ENCODE measurements at places on chromosomes 4 and X.
A peak's percentile ranks its signal among the peaks of the same experiment; 100 is the strongest.

DNA sequence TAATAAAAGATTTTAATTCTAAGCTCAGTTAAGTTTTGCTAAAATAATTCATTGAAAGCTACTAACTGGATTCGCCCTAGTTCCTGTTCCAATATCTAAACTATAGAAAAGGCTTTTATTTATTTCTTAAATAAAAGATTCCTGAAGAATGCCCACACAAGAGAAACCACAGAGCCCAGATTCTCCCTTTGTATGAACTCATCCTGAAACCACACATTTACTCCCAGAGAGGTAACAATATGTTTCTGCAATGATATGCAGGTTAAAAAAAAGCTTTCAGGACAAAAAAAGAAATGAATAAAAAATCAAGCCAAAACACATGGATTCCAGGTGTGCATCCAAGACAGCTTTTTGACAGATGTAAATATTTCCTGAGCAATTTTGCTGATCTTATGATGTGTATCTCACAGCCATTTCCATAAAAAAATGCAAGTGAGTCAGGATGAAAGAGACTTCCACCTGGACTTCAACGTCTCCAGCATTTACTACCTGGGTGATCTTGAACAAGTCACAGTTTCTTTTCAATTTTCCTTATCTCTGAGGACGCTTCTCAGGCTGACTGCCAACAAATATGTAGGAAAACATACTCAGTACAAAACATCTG is 234.4 kb upstream of the FAT1 start:
- no peak for DNase-seq

DNA sequence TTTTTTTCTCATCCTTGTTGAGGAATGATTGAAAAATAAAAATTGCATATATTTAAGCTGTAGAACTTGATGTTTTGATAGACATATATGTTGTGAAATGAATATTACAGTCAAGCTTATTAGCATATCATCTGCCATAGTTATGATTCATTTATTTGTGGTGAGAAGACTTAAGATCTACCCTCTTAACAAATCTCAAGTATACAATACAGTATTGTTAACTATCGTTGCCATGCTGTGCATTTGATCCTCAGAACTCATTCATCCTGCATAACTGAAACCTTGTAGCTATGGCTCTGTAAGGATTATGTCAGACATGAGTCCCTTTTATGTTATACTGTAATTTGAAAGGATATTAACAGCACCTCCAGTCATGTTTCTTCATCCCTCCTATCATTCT is 2045.3 kb downstream of the ARAP2 start:
- no peak for DNase-seq

- no peak for DNase-seq
These were observed 66.1 kb upstream of the ENPP6 start for GRCh38 chr4:184283659-184284335.

GRCh38 chr4:92047209-92047875 is 256.4 kb upstream of the GRID2 start:
- DNase-seq = no peak

DNA sequence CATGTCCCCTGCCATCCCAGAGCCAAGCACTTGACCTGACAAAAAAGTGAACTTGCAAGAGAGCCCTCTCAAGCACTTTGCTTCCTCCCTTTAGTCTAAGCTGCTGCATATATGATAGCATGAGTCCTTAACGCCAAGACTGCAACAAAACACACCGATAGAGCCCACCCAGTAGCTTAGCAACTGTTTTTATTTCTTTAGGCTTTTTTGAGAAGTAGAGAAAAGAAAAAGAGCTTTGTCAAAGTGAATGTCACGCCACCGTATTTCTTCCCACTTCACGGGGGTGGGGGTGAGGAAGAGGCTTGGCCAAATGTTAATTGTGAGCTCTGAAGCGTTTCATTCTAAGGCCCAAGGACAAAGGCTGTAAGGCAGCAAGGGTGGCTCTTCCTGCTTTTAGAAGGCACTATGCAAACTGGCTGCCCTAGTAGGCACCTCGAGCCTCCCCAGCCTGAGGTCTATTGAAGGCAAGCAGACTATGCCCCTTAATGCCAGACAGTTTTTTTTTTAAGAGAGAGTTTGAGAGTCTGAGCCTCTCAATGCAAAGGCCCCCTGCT is 138.6 kb downstream of the HS6ST2 start:
- DNase-seq = no peak

DNA sequence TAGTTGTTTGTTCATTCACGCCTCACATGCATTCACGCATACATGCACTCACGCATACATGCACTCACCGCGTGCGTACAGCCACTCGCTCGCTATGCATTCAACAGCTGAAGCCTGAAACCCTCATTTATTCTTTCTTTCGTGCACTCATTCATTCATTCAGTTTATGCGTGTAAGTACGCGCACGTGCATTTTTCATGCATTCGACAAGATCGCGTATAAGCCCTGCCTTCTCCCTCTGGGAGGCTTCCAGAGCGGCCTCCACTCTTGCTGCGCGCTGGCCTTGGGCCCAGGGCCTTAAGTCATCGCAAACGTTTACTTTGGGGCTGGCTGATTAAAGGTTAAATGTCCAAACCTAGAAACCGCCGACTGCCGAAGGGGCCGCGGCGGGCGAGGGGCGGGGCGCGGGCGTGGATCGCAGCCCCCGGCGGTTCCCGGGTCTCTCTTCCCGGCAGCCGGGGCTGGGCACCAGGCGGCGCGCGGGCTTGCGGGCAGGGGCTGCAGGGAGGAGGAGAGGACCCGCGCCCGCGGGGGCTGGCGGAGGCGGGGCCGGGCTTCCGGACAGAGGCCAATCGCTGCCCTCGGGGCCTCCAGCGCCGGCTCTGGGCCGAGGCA is at the start of gene GYG2:
Gene GYG2 (plus strand): TSS at position 587 of the 615 bp plus-strand sequence. CDS start 1,259 bp downstream, outside the sequence.
- DNase-seq = no peak

DNA sequence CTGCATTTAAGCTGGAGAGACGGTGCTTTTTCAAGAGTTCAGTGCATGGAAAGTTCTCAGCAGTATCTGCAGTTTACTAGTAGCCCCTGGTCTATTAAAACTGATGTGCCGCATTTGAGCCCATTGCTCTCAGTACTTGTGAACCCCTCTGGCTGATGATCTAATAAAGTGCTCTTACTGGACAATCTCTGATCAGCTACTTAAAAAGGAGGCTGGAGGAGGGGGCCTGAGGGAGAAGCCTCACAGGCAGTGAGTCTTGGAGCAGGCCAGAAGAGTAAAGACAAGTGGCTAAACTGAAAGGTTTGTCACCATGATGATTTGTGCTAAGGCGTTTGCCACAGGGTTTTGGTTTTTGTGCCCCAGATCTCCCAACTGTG is 138.5 kb downstream of the ARX start:
- no peak for DNase-seq

GRCh38 chrX:56231537-56232090 is 542 bp upstream of the KLF8 start:
- no peak for DNase-seq

DNA sequence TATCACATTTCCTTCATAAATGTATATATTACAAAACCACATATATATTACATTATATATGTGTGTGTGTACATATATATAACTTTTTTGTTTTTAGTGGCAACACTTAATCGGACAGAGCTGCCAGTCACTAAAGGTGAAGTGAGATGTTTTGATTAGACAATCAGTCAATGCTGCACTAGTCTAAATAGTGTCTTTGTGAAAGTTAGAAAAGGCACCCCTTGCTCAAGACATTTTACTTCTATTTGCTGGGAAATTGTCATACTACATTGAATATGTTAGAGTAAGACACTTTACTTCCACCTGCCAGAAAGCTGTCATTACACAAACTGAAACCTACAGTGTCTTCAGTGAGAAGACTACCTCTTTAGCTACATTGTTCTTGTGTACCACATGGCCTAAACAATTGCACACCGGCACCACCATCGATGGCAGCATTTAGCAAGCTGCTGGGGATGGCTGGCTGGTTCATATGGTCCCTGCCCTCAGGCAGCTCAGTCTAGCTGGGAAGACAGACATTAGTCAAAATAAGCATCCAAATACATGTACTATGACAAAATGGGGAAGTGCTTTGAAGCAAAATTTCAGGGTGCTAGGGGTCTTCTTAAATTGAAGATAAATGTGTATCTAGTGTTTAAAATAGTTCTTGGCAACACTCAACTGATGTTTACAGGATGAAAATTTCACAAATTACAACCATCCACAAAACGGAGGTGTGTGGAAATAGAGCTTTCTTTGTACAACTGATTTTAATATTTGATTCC is 148.1 kb upstream of the GATB start:
- no peak for DNase-seq

GRCh38 chr4:142645475-142646108 is 200.5 kb downstream of the INPP4B start:
- peak; percentile 26 for DNase-seq

DNA sequence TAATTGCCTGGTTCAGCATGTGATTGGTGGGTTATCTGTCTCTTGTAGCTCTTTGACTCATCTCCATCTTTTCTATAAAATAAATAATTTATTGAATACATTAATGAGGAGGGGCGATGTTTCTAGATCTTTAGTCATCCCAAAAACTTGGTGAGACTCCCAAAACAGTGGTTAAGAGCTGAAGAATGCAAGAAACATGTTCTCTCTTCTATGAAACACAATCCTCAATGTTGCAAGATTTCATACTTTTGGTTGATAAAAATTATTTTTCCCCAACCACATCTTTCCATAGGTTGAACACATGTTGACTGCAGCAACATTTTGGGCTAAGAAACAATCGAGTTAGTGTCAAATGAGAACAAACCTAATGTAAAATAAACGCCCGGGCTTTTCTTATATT is 1.2 kb upstream of the TMEM47 start:
- no peak for DNase-seq

- DNase-seq = no peak
These were observed 25.7 kb upstream of the TMEM131L start for GRCh38 chr4:153440475-153440874.

DNA sequence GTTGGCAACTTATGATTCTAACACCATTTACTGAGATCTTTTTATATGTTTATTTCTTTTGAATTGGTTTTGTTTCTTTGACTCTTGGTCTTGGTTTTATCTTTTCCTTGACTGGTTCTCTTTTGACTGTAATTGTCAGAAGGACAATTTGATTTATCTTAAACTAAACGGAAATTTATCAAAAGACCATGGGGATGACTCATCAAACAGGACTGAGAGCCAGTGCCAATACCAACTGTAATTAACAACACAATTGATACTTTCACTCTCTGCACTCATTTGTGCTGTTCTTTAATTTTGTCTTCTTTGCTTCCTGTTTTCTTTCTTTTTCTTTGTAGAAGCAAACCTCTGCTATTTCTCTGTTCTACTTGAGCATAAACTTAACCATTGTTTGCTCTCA is 776.8 kb downstream of the CCSER1 start:
- no peak for DNase-seq

GRCh38 chr4:87228262-87228860 is 7.9 kb upstream of the KLHL8 start:
- DNase-seq = no peak

- no peak for DNase-seq
These were observed 78.0 kb downstream of the MSN start for GRCh38 chrX:65745427-65745826.
